ENCODE measurements at places on chromosomes 6 and 20. TPM values are rescaled to one million over a fixed set of nuclear protein-coding genes. Genes with fewer than 3 reads are reported as not detected.

GRCh38 chr20:33900521-33901131 is 89.5 kb downstream of the CHMP4B start:
- H3K36me3 ChIP-seq: no peaks in the 10 kb centered on the region
- H3K4me1 ChIP-seq: no peaks in the 10 kb centered on the region
- DNase-seq: no peak
- H3K27ac ChIP-seq: no peak overlapping the region

DNA sequence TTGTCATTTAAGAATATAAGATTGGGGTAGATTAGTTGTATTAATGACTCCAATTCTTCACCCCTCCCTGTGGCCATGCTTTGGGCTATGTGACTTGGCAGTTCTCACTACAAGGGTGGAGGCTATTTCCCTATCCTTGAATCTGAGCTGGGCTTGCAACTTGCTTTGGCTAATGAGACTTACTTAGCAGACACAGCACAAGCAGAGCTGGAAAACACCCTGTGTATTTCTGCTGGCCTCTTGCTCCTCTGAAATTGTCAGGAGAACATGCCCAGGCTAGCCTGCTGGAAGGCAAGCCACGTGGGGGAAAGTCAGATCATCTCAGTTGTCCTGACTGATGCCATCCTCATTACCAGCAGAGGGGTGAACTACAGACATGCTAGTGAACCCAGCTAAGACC is 126.5 kb upstream of the HDGFL1 start:
- no peaks in the 10 kb centered on the region for H3K36me3 ChIP-seq
- peaks cover 15% of the 10 kb centered on the region for H3K4me1 ChIP-seq
- no peak overlapping the region for H3K27ac ChIP-seq
- H3K27me3 ChIP-seq: no peaks in the 10 kb centered on the region
- no peak for DNase-seq

DNA sequence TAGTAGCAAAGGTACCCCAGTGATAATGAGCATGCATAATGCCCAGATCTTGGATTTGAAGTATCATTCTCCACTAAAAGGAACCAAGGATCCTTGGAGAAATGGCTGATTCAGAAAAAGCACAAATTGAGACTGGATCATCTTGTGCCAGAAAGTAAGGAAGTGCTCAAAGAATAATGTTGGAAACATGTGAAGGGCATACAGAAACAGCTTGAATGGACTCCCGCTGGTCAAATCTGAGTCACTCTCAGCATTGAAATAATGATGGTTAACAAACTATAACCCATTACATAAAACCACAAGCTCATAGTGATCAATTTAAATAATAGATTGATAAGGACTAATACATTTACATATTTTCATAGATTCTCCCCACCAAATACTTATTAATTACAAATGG is 3.6 kb upstream of the OSTM1 start:
- H3K36me3 ChIP-seq: no peaks in the 10 kb centered on the region
- no peak overlapping the region for H3K4me3 ChIP-seq
- DNase-seq: no peak
- H3K4me1 ChIP-seq: peaks cover 13% of the 10 kb centered on the region
- H3K27ac ChIP-seq: no peak overlapping the region
- no peaks in the 10 kb centered on the region for H3K27me3 ChIP-seq

GRCh38 chr20:19568128-19568527 is 189.9 kb upstream of the RIN2 start:
- H3K27ac ChIP-seq: no peak overlapping the region
- H3K36me3 ChIP-seq: no peaks in the 10 kb centered on the region
- no peak for DNase-seq
- no peak overlapping the region for H3K4me3 ChIP-seq

DNA sequence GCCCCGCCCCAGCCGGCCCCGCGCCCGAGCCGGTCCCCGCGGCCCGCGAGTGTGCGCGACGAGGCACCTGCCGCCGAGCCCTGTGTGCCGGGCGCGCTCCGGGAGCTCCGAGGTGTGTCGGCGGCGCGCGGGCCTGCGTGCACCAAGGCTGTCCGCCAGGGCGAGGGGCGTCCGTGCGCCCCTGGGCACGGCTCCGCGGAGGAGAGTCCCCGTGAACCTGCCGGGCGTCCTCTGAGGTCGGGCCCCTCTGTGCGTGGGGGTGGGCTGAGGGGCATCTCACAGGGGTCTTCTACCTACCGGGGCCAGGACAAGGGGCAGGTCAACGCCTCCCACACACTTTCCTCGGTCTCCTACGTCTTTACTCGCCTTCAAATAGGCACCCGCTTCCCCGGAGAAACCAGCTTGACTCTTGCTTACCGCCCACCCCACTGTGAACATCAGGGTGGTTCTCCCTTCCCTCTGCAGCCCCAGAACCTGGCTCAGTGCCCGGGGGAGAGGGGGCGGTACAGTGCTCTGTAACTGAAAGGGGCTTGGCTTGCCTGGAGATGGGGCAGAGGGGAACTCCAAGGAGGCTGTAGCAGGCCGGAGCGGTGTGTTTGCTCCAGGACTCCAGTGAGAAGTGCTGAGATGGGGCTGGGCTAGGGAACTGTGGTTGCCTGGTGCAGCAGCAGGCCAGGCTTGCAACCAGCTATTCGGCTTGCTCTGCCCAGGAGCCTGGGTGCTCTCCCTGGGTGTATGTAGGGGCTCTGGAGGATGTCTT is at the start of gene SAMD10:
Gene SAMD10 (minus strand): TSS at position 86 of the 760 bp plus-strand sequence. CDS start 175 bp downstream, outside the sequence.
- H3K27me3 ChIP-seq: no peaks in the 10 kb centered on the region
- H3K4me3 ChIP-seq: peak within 1 kb of the TSS; percentile 75
- H3K36me3 ChIP-seq: peaks cover 12% of the 10 kb centered on the region
- H3K27ac ChIP-seq: peak within 1 kb of the TSS; percentile 59
- peaks cover 24% of the 10 kb centered on the region for H3K4me1 ChIP-seq

DNA sequence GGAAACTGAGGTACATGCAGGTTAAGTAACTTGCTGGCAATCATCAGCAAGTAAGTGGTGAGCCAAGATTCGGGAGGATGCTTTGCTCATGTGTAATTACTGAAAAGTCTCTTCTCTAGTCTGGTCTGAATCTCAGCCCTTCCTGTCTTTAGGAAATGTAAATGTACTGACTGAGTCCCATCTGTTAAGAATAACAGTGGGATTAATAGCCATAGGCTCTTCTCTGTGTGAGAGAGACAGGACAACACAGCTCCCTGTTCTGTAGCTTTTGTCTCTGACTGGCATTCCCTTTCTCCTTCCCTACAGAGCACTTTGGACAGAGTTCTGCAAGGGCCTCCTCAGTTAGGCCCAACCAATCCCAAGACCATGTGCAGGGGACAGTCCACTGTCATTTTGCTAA is 131.3 kb upstream of the OGFRL1 start:
- no peaks in the 10 kb centered on the region for H3K4me1 ChIP-seq
- no peaks in the 10 kb centered on the region for H3K27me3 ChIP-seq
- H3K4me3 ChIP-seq: no peak overlapping the region
- H3K36me3 ChIP-seq: no peaks in the 10 kb centered on the region

DNA sequence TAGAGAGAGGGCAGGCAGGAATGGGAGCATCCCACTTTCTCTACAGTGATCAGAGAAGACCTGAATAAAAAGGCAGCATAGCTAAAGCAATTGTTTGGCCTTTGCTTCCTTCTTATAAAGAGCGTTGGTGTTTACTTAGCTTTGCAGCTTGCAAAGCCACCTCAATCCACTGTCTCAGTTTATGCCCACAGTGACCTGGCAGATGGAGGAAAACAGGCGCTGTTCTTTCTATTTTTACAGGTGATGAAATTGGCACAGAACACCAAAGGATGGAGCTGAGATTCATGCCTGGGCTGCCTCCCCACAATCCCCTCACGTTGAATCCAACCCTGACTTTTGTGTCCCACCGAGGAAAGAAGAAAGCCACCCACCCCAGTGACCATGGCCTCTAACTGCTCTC is 130.5 kb downstream of the TTLL2 start:
- no peak overlapping the region for H3K4me3 ChIP-seq
- H3K27ac ChIP-seq: no peak overlapping the region
- no peak for DNase-seq
- no peaks in the 10 kb centered on the region for H3K27me3 ChIP-seq
- H3K4me1 ChIP-seq: no peaks in the 10 kb centered on the region

DNA sequence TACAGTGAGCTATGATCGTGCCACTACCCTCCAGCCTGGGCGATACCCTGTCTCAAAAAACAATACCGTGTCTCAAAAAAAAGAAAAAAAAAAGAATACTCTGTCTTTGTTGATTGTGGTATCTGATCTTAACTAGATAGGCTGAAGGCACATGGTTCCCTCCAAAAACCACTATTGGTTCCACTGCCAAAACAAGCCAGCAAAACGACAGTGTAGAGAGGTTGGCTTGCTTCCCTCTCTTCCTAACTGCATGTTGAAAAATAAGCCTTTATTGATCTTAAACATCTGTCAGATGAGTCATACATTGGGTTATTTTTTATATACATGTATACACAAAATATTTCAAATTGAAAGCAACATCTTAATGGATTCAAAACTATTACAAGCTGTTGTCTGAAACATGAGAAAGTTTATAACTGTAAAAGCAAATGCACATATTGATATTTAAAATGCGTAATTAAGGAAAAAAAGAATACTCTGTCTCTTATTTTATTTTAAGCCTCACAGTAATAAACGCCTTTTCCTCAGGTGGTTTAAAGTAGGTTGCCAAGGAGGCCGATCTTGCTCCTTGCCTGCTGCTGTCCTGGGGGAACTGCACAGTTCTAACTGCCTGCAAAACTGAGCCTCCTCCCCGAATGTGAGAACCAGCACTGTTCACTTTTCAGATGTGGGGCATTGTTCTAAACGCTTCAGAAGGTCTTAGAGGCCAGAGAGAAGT is 7.0 kb upstream of the NINL start:
- no peaks in the 10 kb centered on the region for H3K36me3 ChIP-seq
- H3K4me3 ChIP-seq: no peak overlapping the region
- H3K4me1 ChIP-seq: no peaks in the 10 kb centered on the region
- no peak overlapping the region for H3K27ac ChIP-seq

GRCh38 chr20:61520076-61520892 is 268.2 kb downstream of the CDH4 start:
- H3K36me3 ChIP-seq: no peaks in the 10 kb centered on the region
- H3K27me3 ChIP-seq: no peaks in the 10 kb centered on the region
- DNase-seq: no peak
- H3K4me1 ChIP-seq: no peaks in the 10 kb centered on the region

GRCh38 chr6:138680085-138680484 is 93.5 kb upstream of the CCDC28A start:
- no peaks in the 10 kb centered on the region for H3K27me3 ChIP-seq
- H3K4me3 ChIP-seq: no peak overlapping the region
- no peaks in the 10 kb centered on the region for H3K36me3 ChIP-seq
- DNase-seq: no peak
- H3K4me1 ChIP-seq: no peaks in the 10 kb centered on the region

- no peaks in the 10 kb centered on the region for H3K36me3 ChIP-seq
- H3K4me3 ChIP-seq: no peak overlapping the region
- H3K27me3 ChIP-seq: no peaks in the 10 kb centered on the region
These were observed 203.1 kb downstream of the JARID2 start for GRCh38 chr6:15449011-15449410.

GRCh38 chr6:163753430-163753829 is 338.9 kb downstream of the QKI start:
- no peak for DNase-seq
- no peaks in the 10 kb centered on the region for H3K27me3 ChIP-seq
- no peak overlapping the region for H3K4me3 ChIP-seq
- no peak overlapping the region for H3K27ac ChIP-seq
- H3K36me3 ChIP-seq: no peaks in the 10 kb centered on the region

ZNF311 gene
- 2.0 TPM for total RNA-seq

HFE gene
- total RNA-seq: 8.2 TPM

ASIP gene
- total RNA-seq: not detected

MACROD2 gene
- total RNA-seq: 17.8 TPM

NKX2-2 gene
- not detected for total RNA-seq

SLC26A8 gene
- total RNA-seq: 0.73 TPM

CBLN4 gene
- total RNA-seq: not detected

Measured in thyroid gland (tissue), 4 donors.